GM13976 (cell line): ENCODE measurements at places on chromosomes 13 and 19.

- no peak for DNase-seq
These were observed 63.7 kb upstream of the WDFY2 start for GRCh38 chr13:51520524-51520923.

GRCh38 chr13:112724788-112725345 lies 35.0 kb downstream of the ATP11A start:
- no peak for DNase-seq

GRCh38 chr19:58196901-58197616 lies 14.2 kb downstream of the ZNF274 start:
- DNase-seq: no peak

- no peak for DNase-seq
These were observed 286.5 kb downstream of the PCDH17 start for GRCh38 chr13:57918086-57918485.

DNA sequence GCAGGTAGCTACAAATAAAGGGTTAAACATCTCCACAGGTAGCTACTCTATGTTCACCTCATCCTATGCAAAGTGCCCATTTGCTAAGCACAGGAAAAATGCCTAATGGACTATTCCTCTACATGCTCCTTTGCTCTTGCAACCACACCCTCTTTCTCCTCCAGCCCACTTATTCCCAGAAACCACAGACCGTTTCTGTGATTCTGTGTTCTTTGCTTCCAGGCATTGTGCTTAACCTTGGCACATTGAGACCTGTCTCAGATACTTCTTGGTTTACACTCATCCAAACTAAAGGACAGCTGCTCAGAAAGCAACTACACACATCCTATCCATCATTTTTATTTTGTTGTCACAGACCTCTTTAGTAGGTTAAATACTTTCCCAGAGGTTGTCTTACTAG lies 785.0 kb upstream of the MIR17HG start:
- DNase-seq: no peak

DNA sequence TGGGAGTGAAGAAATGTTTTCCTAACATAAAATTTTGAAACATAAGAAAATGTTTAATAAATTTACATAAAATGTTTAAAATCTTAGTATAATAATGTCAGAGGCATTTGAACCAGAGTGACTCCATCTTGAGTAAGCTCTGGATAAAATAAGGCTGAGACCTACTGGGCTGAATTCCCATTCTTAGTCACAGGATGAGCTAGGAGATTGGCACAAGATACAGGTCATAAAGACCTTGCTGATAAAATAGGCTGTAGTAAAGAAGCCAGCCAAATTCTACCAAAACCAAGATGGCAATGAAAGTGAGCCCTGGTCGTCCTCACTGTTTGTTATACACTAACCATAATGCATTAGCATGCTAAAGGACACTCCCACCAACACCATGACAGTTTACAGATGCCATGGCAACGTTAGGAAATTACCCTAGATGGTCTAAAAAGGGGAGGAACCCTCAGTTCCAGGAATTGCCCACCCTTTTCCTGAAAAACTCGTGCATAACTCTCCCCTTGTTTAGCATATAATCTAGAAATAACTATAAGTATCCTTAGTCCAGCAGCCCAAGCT lies 1184.0 kb downstream of the UQCRFS1 start:
- no peak for DNase-seq

- no peak for DNase-seq
These were observed 280.0 kb downstream of the SHISA2 start for GRCh38 chr13:25771641-25772478.

GRCh38 chr13:74103970-74104555 lies 30.1 kb downstream of the KLF12 start:
- no peak for DNase-seq

DNA sequence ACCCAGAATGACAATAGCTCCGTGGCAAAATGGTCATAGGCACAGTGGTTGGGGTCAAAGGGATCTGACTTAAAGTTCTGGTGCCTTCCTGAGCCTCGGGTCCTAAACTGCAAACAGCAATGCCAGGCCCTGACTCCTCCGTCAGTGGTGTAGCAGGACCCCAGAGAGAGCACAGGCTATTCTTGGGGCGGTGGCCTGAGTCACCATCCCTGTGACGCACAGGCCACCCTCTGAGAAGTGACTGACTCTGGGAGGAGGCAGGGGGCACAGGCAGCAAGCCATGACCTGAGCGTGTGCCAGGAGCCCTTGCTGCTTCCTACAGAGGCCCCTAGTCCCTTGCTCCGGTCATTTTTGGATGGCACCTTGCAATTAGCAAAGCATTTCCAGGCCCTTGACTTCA lies 18.7 kb downstream of the PLVAP start:
- DNase-seq: no peak

GRCh38 chr19:18710186-18710585 lies 26.7 kb downstream of the CRTC1 start:
- no peak for DNase-seq

GRCh38 chr13:36163809-36164308 lies 32.7 kb upstream of the DCLK1 start:
- DNase-seq: no peak

DNA sequence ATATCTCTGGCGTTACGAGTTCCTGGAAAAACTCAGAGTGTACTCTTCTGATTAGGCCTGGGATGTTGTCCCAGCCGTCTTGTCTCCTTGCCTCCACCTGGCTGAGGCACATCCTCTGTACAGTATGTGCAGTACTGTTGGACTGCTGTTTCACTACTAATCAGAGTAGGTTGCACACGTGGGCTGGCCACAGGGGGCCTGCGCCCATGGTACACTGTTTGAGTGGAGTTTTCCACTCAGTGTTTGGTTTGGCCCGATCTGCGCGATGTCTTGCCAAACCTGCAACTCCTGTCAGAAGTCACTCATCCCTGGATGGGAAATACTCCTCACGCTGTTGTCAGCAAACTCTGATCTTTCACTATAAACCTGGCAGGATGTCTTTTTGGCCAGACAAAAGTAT lies 189.6 kb upstream of the CSNK1A1L start:
- no peak for DNase-seq

DNA sequence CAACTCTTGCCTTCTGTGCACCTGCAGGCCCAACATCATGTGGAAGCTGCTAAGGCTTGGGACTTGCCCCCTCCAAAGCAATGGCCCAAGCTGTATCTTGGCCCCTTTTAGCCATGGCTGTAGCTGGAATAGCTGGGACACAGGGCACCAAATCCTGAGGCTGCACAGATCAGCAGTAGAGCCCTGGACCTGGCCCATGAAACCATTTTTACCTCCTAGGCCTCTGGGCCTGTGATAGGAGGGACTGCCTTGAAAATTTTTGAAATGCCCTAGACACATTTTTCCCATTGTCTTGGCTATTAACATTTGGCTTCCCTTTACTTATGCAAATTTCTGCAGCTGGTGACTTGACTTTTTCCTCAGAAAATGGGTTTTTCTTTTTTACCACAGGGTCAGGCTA lies 68.7 kb downstream of the ING1 start:
- no peak for DNase-seq

DNA sequence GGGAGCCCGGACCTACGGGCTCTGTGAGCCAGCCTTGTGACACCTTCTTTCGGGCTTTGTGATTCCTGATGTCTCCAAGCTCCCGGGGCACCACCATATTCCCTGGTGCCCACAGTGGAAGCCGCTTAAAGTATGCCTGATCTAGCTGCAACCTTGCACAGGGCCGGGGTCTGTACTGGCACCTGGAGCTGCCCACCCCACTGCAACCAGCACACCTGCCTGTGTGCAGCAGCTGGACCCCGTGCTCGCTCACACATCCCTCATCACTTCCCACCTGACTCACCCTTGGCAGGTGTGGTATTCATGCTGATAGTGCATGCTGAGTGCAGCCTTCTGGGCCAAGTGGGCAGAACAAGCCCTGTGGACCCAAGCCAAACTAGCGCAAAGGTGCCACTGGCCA lies 1981.1 kb upstream of the PCDH20 start:
- no peak for DNase-seq

- no peak for DNase-seq
These were observed 9.4 kb downstream of the CCDC124 start for GRCh38 chr19:17942181-17942580.

GRCh38 chr13:76709851-76710250 lies 176.4 kb downstream of the KCTD12 start:
- no peak for DNase-seq

GRCh38 chr19:48926909-48927308 lies 6.6 kb upstream of the DHDH start:
- peak; percentile 13 for DNase-seq

GRCh38 chr13:30346153-30346788 lies 38.9 kb upstream of the KATNAL1 start:
- DNase-seq: peak; percentile 29

GRCh38 chr19:40141551-40141950 lies 49.7 kb upstream of the MAP3K10 start:
- DNase-seq: no peak

DNA sequence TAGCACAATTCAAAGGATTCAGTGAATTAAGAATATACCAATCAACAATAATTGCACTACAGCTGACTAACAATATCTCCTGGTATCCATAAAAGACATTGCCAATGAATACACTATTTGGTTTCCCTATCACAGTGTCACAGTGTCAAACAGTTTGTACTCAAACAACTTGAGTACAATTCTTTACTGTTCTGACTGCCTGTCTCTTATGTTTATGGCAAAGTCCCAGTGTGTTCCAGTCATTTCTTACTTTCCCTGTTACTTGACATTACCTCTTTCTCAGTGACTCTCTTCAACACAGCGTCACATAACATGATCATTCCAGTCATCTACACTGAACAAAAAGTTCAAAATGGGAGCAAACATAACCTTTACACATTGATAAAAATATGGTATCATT lies 21.2 kb upstream of the RNASEH2B start:
- no peak for DNase-seq

- no peak for DNase-seq
These were observed 33.4 kb downstream of the MAU2 start for GRCh38 chr19:19354007-19354406.

GRCh38 chr19:3405261-3405653 lies 38.9 kb downstream of the NFIC start:
- DNase-seq: no peak

DNA sequence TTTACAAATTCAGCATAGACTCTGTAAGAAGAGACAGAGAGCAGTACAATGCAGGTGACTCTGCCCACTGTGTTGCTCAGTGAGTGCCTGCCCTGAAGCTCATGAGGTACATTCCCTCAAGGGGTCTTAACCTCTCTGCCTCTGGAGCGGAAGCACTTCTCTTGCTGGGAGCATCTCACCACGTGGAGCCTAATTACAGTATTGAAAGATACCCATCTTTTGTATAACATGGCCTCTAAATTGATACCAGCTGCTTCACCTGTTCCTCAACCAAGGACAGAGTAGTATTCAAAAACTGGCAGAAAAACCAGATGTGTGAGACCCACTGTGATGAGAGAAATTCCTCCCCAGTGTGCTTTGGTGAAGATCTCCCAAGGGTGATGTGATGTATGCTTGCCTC lies 77.1 kb downstream of the SACS start:
- no peak for DNase-seq

GRCh38 chr13:76474356-76474755 lies 411.8 kb downstream of the KCTD12 start:
- DNase-seq: no peak

DNA sequence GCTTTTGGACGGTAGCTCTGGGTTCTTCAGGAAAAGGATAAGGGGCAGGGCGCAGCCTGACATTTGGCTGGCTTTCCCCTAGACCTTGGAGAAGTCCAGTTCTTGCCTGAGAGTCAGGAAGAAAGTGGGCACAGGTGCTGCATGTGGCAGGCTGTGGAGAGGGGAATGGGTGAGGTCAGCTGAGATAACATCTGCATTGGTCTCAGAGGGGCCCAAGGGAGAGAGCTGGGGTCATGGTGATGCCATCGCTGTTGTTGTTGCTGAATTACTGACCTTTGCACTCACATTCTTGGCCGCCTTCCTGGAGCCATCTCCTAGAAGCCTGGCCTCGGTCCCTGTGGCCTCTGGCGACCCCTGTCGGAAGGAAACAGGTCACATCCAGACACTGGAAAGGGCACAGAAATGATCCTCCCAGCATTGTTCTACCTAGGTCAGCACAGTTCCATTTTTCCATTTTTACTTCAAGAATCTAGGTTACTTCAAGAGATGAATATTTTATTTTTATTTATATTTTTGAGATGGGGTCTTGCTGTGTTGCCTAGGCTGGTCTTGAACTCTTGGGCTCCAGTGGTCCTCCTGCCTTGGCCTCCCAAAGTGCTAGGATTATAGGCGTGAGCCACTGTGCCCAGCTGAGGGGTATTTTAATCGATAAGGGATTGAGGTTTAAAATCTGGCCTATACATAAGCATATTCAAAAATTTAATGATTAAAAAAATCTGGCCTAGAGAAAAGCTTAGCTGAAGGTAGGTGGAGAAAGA lies 6.5 kb upstream of the LIPE start:
- peak; percentile 65 for DNase-seq

- peak; percentile 38 for DNase-seq
These were observed 5.0 kb upstream of the PDS5B start for GRCh38 chr13:32581177-32581786.

GRCh38 chr19:917323-918151 lies at the start of gene KISS1R:
Gene KISS1R, plus strand, starts transcription at chr19:917333. Its CDS starts 170 bp downstream, at chr19:917503.
- DNase-seq: peak; percentile 77

DNA sequence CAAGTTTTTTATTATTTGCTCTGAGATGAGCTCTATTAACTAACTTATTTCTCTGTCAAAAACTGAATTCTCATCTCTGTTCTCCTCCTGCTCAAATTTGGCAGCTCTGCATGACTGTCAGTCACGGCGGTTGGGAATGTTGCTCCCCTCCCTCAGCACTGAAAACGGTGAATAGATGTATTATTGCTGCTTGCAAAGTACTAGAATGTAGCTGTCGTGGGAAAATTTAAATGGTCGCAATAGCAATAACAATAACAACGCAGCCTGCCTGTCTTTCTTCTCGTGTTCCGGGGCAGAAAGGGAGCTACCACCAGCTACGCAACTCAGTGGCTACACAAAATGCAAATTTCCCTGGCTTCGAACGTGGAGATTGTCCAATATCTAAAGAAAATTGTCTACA lies 125.6 kb upstream of the FRY start:
- no peak for DNase-seq

GRCh38 chr19:45801603-45802175 lies 9.0 kb upstream of the DMWD start:
- no peak for DNase-seq

- no peak for DNase-seq
These were observed 6.9 kb upstream of the CYSLTR2 start for GRCh38 chr13:48646791-48647190.

DNA sequence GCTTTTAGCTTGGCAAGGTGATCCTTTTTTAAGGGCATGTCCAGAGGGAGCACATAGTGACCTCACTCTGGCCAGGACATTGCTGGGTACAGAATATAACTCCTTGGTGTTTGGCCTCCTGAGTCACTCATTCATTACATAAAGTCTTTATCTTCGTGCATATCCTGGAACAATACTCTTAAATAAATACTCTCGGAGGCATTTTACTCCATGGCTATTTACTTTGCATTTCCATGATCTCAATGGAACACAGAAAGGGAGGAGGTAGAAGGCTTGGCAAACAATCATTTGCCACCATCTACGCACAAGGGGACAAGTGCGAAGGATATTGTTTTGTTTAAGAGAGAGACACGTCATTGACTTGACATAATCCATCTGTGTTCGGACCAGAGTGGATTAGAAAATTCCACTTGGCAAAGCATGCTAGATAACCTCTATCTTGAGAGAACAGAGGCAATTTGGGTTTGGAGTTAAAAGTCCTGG lies 210.0 kb downstream of the IRS2 start:
- no peak for DNase-seq
